ENCODE measurements at places on chromosomes 5 and 9.

DNA sequence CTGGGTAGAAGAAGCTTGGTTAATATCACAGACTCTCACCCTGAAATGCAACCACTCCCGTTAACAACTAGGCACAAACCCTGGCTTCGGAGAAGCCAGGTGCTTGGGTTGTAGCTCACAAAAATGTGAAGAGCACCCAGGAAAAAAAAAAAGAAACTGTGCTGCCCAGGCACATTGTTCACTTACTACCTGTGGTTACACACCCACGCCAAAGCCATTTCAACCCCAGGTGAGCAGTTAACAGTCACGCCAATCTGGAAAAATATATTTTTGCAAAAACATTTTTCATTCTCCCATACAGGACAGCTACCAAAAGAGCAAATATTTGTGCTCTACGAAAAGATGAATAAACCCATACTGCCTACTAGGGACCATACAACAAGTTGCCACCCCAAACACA is 49.2 kb downstream of the SIL1 start:
- DNase-seq = no peak

- no peak for DNase-seq
These were observed 8.7 kb downstream of the GALNT10 start for GRCh38 chr5:154199263-154199662.

DNA sequence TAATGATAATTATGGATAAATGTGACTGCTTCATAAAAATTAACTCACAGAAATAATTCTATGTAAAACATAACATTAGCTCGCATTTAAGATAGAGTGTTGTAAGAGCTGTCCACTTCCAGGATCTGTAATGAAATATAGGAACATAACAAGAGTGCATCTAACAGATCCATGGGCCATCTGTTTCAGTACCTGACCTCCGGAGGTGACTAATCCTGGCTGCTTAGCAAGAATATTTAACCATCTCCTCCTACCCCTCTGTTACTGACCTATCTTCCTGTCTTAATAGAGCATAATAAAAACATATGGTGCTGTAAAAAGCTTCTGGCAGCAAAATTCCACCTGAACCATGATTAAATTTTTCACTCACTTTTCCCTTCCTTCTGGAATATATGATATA is 7.1 kb downstream of the PLCXD3 start:
- no peak for DNase-seq

- no peak for DNase-seq
These were observed 60.9 kb downstream of the DOCK2 start for GRCh38 chr5:169697976-169698375.

DNA sequence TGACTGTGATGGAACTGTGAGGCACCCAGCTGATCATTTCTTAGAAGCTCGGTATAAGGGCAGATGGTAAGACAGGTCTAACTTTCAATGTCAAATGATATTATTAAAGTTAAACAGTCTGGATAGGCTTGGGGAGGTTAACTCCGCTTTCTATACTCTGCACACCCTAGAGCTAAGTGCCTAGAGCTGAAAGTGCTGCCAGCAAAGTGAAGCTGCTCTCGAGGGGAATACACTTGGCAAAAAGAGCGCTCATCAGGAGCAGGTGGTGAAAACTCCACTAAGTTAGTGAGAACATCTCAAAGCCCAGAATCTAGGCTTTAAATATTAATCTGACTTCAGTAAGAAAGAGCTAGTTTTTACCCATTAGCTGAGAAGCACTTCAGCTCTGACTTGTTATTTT is 349.6 kb upstream of the SLC30A5 start:
- no peak for DNase-seq

GRCh38 chr5:140075371-140075770 is 32.3 kb upstream of the NRG2 start:
- no peak for DNase-seq

GRCh38 chr9:112050544-112051475 is 124.3 kb downstream of the SUSD1 start:
- DNase-seq = peak; percentile 17

DNA sequence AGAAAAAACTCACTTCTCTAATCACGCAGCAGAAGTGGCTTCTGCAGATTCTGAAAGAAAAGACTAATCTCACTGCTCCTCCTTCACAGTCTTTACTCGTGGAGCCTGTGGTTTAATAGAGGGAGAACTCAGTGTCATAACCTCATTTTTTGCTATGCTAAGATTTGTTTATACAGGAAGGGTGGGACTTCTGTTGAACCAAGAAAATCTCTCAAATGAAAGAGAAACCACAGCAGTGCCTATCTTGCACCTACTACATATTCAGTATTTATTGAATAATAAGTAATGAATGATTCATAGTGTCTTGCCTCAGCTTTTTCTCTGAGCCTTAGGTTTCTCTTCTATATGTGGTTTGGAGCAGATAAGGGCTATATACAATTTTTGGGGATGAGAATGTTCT is 136.1 kb upstream of the DMAC1 start:
- no peak for DNase-seq

DNA sequence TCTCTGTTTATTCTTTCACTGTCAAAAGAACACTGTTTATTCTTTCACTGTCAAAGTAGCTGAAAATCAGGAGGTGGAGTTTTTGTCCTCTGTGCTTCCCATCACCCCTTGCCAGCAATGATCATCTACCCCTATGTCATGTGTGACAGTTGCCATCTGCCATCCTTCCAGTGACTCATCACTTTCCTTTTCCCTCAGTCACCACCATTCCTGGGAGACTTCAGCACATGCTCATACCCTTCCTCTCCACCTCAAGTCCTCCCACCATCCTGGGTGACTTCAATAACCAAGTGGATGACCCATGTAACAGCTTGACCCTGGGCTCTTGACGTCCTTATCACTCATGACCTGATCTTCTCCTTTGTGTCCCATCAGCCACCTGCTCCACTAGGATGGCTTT is 43.3 kb upstream of the RASEF start:
- DNase-seq = no peak

DNA sequence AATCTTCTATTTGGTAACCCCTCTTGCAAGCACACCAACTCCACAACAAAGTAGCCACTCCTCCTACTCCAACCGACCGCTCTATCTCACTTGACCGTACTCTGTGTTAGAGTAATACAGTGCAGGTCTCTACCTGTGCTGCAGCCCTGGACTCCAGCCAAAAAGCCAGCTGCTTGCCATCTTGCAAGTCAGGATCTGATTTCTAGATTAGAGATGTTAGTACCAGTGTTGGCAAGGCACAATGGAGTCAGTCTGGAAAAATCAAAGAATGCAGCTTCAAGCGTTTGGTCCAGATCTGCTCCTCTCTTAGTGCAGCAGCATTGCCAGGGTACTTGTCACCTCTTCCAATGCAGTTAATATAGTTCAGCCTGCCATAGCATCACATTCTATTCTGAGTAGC is 477.6 kb downstream of the ZSWIM6 start:
- no peak for DNase-seq

DNA sequence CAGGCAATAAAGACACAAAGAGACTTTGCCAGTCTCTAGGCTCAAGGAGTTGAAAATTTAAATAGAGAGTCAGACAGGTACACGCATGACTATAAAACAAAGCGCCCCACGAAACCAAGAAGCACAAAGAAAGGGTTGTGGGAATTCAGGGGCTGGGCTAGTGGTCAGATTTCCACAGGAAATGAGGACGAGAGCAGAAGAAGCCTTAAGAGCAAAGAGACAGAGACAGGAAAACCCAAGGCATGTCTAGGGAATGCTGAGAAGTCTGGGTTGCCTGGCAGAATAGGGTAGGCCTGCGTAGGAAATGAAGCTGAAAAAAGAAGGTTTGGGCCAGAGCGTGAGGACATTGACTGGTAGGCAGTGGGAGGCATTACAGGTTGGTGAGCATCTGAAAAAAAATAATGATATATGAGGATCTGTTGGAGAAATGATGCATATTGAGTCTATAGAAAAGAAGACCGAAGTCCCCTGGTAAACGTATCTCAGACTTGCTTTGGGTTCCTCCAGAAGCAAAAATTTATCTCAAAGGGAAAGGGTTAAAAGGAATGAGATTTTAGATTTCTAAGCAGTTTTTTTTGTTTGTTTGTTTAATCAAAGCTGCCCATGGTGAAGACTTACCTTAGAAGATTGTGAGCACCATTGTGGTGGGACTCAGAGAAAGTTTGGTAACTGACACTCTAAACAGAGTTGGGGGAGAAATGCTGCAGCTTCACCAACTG is 51.8 kb downstream of the SLC1A3 start:
- DNase-seq = no peak

- no peak for DNase-seq
These were observed 195.1 kb upstream of the CDKN2B start for GRCh38 chr9:22204240-22204639.

- no peak for DNase-seq
These were observed 96.8 kb downstream of the INIP start for GRCh38 chr9:112621018-112621655.

- DNase-seq = no peak
These were observed 54.1 kb downstream of the GADD45G start for GRCh38 chr9:89658931-89659330.

GRCh38 chr5:139495638-139496435 is 13.3 kb upstream of the STING1 start:
- DNase-seq = no peak

DNA sequence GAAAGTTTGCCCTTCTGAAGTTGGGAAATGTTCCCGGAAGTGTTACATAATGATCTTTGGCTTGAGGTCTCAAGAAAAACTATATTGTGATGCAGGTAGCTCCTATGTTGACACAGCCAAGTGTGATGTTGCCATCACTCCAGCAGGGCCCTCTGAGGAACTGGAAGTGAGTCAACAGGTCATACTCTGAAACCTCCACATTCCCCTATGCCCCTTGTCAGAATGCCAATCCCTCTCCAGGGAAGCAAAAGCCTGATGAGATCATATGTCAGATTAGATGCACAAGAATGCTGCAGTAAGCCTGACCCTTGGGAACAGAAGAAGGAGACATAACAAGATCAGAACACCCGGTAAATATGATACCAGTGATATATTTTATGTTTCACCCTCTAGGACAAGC is 66.8 kb upstream of the ITGA2 start:
- DNase-seq = no peak

GRCh38 chr5:150616024-150616470 is 24.4 kb upstream of the SYNPO start:
- no peak for DNase-seq

DNA sequence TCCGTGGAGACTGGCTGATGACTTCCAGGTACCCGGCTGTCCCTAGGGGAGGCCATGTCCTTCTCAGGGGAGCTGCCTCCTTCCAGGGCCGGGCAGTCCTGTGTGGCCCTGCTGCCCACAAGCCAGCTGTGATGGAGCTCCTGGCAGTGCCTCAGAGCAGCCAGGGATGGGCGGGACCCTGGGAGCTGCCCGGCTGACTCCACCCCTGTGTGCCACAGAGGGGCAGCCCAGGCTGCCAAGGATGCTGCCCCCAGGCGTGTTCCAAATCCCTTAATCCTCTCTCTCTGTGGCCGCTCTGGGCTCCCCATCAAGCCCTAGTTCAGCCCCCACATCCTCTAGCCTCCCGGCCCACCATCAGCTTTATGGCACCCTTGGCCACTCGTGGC is 7.0 kb upstream of the SCGB3A1 start:
- DNase-seq = no peak

DNA sequence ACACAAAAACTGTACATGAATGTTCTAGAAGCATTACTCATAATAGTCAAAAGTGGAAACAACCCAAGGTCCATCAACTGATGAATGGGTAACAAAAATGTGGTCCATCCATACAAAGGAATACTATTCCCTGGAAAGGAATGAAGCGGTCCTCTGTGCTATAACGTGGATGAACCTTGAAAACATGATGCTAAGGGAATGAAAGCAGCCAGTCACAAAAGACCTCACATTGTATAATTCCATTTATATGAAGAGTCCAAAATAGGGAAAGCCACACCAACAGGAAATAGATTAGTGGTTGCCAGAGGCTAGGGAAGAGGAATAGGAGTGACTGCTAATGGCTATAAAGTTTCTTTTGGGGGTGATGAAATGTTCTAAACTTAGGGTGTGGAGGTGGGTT is 22.7 kb upstream of the BARHL1 start:
- DNase-seq = no peak

- DNase-seq = no peak
These were observed 210.3 kb downstream of the ACTL7B start for GRCh38 chr9:108645520-108645919.

DNA sequence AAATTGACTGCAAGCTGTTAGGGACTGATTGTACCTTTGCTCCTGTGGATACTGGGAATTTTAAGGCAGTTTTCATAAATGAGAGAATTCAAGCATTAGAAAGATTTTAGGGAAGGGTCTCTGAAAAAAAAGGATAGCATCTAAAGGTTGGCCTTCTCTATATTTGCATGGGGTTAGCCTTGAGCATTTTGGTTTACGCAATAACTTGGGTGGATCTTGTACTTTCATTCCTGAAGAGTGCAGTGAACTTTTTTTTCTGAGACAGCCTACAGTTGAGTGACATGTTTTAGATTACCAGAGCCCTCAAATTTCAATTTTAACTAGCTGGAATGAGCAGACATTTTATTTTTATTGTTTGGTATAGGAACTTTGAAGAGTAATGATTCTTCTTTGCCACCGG is 91.6 kb upstream of the NR3C1 start:
- DNase-seq = no peak

GRCh38 chr9:97573482-97574073 is 59.6 kb downstream of the TSTD2 start:
- no peak for DNase-seq

- DNase-seq = no peak
These were observed 96.0 kb upstream of the PHF24 start for GRCh38 chr9:34862043-34862442.

- no peak for DNase-seq
These were observed 43.4 kb upstream of the HAPLN1 start for GRCh38 chr5:83764101-83764500.

GRCh38 chr9:131436865-131437271 is 43.0 kb downstream of the PRRC2B start:
- DNase-seq = no peak

- no peak for DNase-seq
These were observed 198.8 kb downstream of the AUH start for GRCh38 chr9:91162784-91163443.

- no peak for DNase-seq
These were observed 108.7 kb upstream of the NFIL3 start for GRCh38 chr9:91532325-91532724.

DNA sequence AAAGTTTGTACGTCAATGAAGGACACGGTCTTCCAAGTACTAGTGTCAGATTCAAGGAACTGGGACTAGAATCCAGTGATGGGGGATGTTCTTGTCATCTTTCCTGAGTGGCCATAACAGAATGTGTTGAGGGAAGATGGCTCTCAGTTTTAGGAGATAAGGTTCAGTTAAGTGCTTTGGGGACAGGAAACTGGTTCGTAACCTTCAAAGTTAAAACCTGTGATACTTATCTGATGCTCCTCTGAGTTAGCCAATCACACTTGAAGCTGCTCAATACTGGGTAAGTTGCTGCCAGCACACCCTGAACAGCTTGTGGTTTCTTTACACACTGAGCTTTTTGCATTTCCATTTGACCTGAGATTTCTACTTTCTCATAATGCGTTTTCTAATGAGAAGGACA is 64.4 kb downstream of the PIK3R1 start:
- no peak for DNase-seq

GRCh38 chr5:74067748-74068541 is 441.9 kb downstream of the ARHGEF28 start:
- DNase-seq = no peak
